Caco-2 (cell line): ENCODE measurements at places on chromosomes 7 and 10.
A peak's percentile ranks its signal among the peaks of the same experiment; 100 is the strongest.

GRCh38 chr10:90344226-90344625 lies 513.6 kb downstream of the HTR7 start:
- H3K4me1 ChIP-seq = no peaks in the 10 kb centered on the region
- H3K27me3 ChIP-seq = no peaks in the 10 kb centered on the region
- no peak overlapping the region for H3K4me3 ChIP-seq
- no peak overlapping the region for H3K27ac ChIP-seq
- no peak for DNase-seq

DNA sequence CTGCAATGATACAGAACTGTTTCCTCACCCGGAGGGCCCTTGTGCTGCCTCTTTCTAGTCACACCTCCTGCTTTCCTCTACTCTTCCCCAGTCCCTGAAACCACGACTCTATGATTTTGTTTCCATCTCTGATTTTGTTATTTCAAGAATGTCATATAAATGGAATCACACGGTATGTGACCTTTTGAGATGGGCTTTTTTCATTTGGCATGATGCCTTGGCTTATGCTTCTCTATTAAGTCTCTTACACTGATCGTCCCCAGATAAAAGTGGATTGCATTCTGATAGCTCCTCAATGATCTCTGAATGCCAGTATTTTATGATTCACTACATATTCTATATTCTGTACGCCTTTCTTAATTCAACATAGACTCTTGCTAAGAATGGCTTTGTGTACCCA lies 78.2 kb downstream of the GALNT11 start:
- peak overlapping the region; percentile 76 for H3K27ac ChIP-seq
- no peaks in the 10 kb centered on the region for H3K27me3 ChIP-seq

DNA sequence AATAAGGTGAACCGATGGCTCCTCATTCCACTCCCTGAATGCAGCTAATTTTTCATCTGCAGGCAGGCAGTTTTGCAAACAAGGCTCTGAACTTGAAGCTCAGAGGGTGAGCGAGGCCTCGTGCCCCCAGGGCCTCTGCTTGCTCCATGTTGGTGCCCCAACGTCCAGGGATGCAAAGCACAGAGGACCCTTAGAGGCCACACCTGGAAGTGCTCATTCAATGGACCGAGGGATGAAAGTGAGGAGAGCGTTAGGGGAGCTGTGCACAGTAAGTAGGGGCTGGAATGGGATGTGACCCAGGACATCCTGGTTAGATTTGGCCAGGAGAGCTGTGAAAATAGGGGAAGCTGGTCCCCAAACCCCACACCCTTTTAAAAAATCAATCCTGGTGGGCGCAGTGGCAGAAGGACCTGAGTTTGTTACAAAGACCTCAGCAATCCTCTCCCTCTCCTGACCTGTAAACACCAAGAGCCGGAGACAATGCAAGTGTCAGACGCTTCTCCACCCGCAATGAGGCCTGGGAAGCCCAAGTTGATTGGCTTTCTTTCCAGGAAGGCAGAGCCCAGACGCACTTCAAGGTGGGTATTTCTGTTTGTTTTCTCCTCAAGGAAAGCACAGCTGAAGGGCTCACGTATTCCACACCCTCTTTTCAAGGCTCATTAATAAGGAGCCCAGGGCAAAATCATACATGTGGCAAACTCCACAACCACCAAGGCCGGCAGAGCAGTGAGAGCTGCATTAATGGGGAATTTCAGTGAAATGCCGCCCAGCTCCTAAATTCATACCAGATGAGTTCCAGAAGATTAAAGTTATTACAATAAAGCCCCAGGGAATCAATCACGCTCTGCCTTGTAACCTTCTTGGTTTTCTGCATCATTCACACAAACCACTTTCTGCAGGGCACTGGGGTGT lies 14.1 kb upstream of the CXCL12 start:
- no peaks in the 10 kb centered on the region for H3K27me3 ChIP-seq
- H3K4me1 ChIP-seq = no peaks in the 10 kb centered on the region
- no peaks in the 10 kb centered on the region for H3K36me3 ChIP-seq
- no peak for DNase-seq

DNA sequence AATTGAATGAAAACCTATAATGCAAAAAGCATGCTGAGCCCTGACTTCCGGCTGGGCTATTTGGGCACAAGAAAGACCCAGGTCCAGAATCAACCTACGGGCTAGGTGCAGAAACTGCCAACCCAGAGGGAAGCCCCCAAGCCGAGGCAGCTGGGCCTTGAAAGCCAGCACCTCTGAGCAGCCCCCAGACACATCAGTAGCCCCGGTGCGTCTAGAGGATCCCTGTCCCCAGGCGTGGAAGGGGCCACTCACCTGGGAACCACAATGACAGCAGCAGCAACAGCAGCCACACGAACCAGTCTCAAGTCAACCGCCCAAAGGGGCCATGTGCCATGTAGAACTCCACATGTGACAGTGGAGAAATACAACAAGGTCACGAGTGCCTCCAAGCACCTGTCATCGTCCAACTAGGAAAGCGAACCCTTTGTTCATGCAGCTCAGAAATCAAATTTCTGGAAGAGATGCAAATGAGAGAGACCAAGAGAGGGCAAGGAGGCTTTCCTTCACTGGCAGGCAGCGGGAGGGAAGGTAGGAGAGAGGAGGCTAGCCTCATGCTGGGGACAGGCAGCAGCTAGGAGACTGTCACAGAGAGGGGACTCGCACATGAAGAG lies 57.5 kb upstream of the CHST15 start:
- H3K36me3 ChIP-seq = no peaks in the 10 kb centered on the region
- H3K27me3 ChIP-seq = no peaks in the 10 kb centered on the region
- no peak overlapping the region for H3K4me3 ChIP-seq
- no peak overlapping the region for H3K27ac ChIP-seq
- H3K4me1 ChIP-seq = no peaks in the 10 kb centered on the region

- H3K4me1 ChIP-seq = 0 out of 2 replicates have a peak, but pooled peaks cover 3% of the 10 kb centered on the region
- H3K4me3 ChIP-seq = no peak overlapping the region
- no peaks in the 10 kb centered on the region; the same call in 1 of the 2 replicates for H3K27me3 ChIP-seq
- no peaks in the 10 kb centered on the region for H3K36me3 ChIP-seq
- no peak overlapping the region for H3K27ac ChIP-seq
Observed at GRCh38 chr10:46288601-46289206, 1.9 kb downstream of the ANTXRL start.

- peaks cover 12% of the 10 kb centered on the region for H3K4me1 ChIP-seq
- H3K4me3 ChIP-seq = no peak overlapping the region
- DNase-seq = no peak
Observed at GRCh38 chr10:33325929-33326328, 8.5 kb downstream of the NRP1 start.

DNA sequence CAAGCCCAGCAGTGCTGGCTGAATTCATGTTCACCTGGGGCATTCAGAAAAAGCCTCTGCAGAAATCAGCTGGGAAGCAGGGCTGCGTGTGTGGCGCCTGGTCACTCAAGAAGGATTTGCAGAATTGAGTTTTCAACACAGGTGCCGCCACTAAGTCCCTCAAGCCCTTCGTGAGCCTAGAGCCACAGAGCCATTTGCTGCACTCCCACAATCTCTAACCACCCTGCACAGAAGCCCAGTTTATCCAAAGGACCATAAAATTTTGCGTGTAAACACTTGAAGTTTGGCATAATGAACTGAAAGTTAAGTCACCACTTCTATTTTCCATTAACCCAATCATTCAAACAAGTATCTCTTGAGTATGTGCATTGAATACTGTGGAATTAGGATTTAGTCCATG lies 136.2 kb downstream of the DIP2C start:
- no peak overlapping the region for H3K4me3 ChIP-seq
- no peaks in the 10 kb centered on the region for H3K27me3 ChIP-seq
- no peak for DNase-seq
- peaks cover 15% of the 10 kb centered on the region for H3K4me1 ChIP-seq
- no peaks in the 10 kb centered on the region for H3K36me3 ChIP-seq

- H3K4me3 ChIP-seq = no peak overlapping the region
- H3K27ac ChIP-seq = no peak overlapping the region
- H3K27me3 ChIP-seq = no peaks in the 10 kb centered on the region
- no peaks in the 10 kb centered on the region for H3K4me1 ChIP-seq
- no peaks in the 10 kb centered on the region for H3K36me3 ChIP-seq
Observed at GRCh38 chr7:158246272-158246959, 341.2 kb downstream of the PTPRN2 start.

DNA sequence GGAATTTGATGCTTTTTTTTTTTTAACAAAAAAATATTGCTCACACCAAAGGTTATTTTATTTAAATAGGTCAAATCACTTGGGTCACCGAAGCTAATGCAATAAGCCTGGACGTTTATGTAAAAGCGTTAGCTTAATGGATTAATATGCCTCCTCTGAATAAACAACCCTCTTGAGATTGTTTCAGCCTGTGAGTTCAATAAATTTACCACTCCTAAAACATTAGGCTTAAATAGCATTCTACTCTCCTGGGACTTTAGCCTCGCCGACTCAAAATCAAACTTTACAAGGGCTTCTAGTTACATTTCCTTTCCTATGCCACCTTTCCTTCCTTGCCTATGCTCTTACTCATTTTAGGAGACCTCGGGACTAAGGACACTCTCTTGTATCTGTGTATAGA lies 79.3 kb downstream of the DNAJB9 start:
- no peak overlapping the region for H3K27ac ChIP-seq
- no peak for DNase-seq
- no peaks in the 10 kb centered on the region for H3K4me1 ChIP-seq
- no peak overlapping the region for H3K4me3 ChIP-seq
- no peaks in the 10 kb centered on the region for H3K36me3 ChIP-seq

- DNase-seq = no peak
- no peaks in the 10 kb centered on the region for H3K36me3 ChIP-seq
- no peak overlapping the region for H3K27ac ChIP-seq
- no peak overlapping the region for H3K4me3 ChIP-seq
- H3K27me3 ChIP-seq = no peaks in the 10 kb centered on the region
- H3K4me1 ChIP-seq = no peaks in the 10 kb centered on the region
Observed at GRCh38 chr10:67385566-67385965, 310.4 kb downstream of the CTNNA3 start.

DNA sequence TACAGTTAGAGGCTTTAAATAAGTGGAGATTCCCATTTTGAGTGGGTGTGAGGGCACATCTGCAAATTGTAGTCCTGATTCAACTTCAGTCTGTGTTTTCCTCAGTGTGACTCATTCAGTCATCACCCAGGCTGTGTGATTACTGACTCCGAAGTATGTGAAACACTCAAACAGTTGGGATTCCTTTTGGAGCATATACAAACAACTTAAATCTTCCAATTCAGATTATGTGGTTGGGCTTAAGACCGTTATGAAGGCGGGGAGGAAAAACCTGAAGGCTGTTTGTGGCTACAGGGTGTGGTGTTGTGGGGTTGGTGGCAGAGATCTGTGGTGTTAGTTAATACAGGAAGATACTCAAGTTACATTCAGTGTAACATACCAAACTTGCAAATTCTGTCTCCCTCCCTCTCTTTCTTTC lies 259.7 kb upstream of the FERD3L start:
- no peaks in the 10 kb centered on the region for H3K4me1 ChIP-seq
- no peak overlapping the region for H3K4me3 ChIP-seq
- no peak overlapping the region for H3K27ac ChIP-seq
- DNase-seq = no peak

- no peak overlapping the region for H3K4me3 ChIP-seq
- no peak for DNase-seq
- H3K36me3 ChIP-seq = no peaks in the 10 kb centered on the region
- H3K4me1 ChIP-seq = no peaks in the 10 kb centered on the region
Observed at GRCh38 chr7:55457801-55458200, 92.7 kb downstream of the LANCL2 start.

GRCh38 chr10:123553810-123554430 lies 112.2 kb upstream of the GPR26 start:
- H3K4me1 ChIP-seq = no peaks in the 10 kb centered on the region
- H3K36me3 ChIP-seq = no peaks in the 10 kb centered on the region
- H3K27me3 ChIP-seq = no peaks in the 10 kb centered on the region; the same call in 1 of the 2 replicates
- H3K4me3 ChIP-seq = no peak overlapping the region
- H3K27ac ChIP-seq = no peak overlapping the region
- no peak for DNase-seq

GRCh38 chr10:61262486-61263261 lies 190.5 kb downstream of the TMEM26 start:
- no peaks in the 10 kb centered on the region for H3K36me3 ChIP-seq
- DNase-seq = no peak
- H3K4me3 ChIP-seq = no peak overlapping the region
- H3K4me1 ChIP-seq = no peaks in the 10 kb centered on the region
- no peak overlapping the region for H3K27ac ChIP-seq

DNA sequence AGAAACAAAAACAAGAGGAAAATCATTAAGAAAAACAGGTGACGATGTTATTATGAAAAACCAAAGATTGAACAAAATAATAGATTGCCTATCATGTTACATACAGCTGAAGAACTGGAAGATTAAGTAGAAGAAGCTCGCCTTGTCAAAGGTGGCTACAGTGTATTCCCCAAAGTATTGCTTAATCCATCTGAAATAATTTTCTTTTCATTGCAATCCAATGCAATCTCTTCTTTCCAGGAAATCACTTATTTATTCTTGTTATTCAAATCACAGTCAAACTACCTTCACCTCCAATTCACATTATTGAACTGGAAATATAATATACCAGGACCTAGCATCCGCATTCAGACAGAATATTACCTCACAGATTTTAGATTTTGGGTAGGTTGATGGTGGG lies 235.9 kb downstream of the AHR start:
- no peaks in the 10 kb centered on the region for H3K4me1 ChIP-seq
- DNase-seq = no peak
- no peaks in the 10 kb centered on the region for H3K27me3 ChIP-seq
- H3K4me3 ChIP-seq = no peak overlapping the region
- H3K27ac ChIP-seq = no peak overlapping the region

- H3K27me3 ChIP-seq = no peaks in the 10 kb centered on the region
- H3K4me1 ChIP-seq = no peaks in the 10 kb centered on the region
- H3K36me3 ChIP-seq = no peaks in the 10 kb centered on the region
- no peak overlapping the region for H3K27ac ChIP-seq
- no peak for DNase-seq
Observed at GRCh38 chr7:91302794-91303193, 38.6 kb downstream of the FZD1 start.

DNA sequence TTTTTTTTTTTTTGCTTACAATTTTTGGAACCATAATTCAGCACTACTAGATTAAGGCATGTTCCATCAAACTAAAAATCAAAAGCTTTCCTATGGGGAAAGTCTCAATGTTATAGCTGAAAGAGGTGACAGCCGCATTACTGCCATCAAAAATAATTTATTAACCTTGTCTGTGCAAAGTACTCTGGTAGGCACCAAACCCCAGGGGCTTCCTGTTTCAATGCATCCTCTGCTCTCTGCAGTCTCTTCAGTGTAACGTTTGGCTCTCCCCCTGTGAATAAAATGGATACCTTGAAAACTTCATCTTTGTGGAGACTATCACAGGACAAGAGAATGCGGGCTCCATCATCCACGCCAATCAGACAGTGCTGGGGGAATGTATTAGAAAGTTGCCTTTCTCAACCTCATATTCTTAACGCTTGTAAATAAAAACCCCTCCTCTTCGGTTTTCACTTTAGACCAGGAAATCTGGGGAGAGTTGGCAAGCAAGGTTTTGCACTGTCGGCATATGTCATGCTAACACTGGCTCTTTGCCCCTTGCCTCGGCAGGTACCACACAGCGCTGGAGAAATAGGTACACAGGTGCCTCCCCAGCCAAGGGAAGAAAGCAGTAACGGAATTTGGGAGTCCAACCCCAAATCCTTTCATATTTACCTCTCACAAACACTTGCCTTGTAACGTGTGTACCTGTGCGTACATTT lies 1.6 kb upstream of the NRG3 start:
- H3K27me3 ChIP-seq = no peaks in the 10 kb centered on the region
- DNase-seq = no peak
- H3K27ac ChIP-seq = no peak overlapping the region
- no peaks in the 10 kb centered on the region for H3K4me1 ChIP-seq
- no peaks in the 10 kb centered on the region for H3K36me3 ChIP-seq
